ENCODE measurements at places on chromosomes 6 and 20.
A peak's percentile ranks its signal among the peaks of the same experiment; 100 is the strongest.

- peak; percentile 94 for DNase-seq
Observed at GRCh38 chr6:27478706-27479318, 5.9 kb upstream of the ZNF184 start.

GRCh38 chr20:17710379-17711266 is 10.9 kb downstream of the BANF2 start:
- peak; percentile 43 for DNase-seq

DNA sequence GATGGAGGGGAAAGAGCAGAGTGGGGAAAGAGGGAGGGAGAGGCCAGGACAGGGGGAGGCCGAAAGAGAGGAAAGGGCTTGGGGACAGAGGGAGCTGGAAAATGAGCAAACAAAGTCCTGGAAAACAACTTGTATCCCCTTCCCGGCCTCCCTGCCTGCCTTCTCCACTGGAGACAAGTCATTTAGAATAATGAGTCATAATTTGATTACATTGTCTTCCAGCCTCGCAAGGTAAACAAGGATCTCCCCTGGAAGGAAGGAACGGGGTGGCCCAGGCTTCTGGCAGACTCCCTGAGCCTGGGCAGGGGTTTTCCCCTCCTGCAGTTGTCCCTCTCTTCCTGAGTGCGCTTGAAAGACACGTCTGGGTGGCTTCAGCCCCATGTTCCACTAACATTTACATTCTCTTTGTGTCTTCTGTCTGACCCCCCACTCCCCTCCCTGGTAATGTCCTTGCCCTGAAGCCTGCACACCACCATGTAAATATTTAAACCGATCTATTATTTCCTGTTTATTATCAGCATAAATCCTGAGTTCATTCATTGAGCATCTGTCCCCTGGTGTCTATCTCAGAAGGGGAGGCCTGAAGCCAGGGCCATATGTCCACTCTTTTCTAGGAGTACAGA is 12.1 kb upstream of the MRPS18A start:
- DNase-seq = no peak

DNA sequence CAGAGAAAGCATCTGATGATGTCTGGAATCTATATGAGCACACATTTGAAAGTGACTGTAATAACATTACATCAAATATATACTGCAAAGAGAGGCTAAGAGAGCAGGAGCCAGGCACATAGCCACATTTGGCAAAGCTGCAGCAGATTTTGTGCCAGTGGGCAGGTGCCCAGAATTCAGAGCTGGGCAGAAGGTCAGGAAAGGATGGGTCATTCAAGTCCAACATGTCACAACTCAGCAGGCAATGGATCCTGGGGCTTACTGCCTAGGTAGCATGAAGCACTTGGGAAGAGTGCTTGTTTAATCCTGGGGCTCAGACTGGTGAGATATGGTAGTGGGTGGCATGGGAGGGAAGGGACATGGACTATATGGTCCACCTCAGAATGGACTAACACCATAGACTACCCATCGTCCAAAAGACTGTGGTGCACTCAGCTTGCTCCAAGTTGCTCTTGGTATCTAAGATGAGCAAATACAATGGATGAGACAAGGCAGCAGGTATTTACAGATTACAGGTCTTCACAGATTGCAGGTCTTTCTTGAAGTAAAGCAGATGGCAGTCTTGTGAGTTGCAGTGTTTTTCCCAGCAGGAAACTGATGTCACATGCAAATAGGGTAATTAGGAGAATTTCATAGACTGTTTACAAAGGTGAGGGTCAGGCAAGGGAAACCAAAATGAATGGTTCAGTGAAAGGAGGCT is 31.2 kb upstream of the SHLD1 start:
- no peak for DNase-seq

DNA sequence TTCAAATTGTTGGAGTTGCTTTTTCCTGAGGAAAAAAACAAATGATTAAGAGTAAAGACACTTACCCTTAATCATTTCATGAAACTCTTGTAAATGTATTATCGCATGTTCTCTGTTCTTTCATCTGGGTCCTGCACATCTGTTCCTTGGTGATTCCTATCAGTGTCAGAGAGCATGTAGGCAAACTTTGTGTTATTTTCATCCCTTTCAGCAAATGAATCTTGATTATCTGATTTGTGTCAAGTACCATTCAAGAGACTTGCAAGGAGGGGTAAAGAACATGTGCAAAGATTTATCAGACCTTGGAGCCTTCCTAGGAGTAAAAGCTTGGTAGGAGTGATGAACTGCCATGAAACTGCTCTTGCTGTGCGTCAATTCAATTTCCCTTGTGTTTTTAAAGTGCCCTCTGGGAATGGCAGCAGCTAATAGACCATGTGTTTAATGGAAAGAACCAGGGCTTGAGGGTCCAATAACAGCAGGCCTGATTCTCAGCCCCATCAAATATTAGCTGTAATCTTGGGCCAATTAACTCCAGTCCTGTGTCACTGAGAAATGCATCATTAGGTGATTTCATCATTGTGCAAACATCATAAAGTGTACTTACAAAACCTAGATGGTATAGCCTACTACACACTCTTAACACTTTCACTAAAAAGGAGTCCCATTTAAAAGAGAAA is 118.9 kb upstream of the CEP85L start:
- DNase-seq = no peak

All from ELF-1 (cell line).